ENCODE measurements at places on chromosomes 4 and X. TPM values are rescaled to one million over a fixed set of nuclear protein-coding genes. Genes with fewer than 3 reads are reported as not detected.

CPE gene
- 2.3 TPM for total RNA-seq

SOX3 gene
- not detected for total RNA-seq

FOXR2 gene
- not detected for total RNA-seq

DNA sequence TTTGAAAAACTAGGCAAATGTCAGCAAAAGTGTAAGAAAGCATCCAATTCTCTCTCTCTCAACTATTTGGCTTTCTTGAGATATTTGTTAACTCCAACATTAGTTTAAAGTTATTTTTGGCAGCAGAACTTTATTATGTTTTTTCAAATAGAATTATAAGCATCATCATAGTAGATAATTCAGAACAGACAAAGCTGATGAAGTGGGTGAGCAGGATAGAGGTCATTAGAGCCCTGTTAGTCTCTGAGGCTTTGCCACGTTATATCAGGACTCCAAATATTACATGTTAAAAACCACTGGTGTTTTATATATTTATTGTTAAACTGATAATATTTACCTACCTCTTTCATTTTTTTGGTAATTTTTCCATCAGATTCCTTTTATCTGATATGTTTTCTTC, 903.0 kb downstream of the FSTL5 start:
- DNase-seq = no peak

DNA sequence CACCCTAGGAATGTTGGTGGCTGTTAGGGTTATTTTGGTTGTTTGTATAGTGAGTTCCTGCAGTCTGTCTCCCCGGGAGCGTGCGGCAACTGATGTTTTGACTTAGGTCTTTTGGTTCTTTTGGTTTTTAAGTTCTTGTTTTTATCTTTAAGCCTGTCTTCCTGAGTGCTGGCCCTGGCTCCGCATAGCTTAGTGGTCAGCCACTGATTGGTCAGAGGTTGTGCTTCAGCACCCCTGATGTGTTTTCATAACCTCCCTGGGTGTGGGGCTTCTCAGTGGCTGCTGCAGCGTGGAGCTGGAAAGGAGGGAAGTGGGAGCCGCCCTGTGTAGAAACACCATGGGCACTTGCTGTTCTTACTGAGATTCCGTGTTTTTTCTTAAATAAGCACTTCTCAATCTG, 5.1 kb downstream of the PIGG start:
- DNase-seq = no peak

DNA sequence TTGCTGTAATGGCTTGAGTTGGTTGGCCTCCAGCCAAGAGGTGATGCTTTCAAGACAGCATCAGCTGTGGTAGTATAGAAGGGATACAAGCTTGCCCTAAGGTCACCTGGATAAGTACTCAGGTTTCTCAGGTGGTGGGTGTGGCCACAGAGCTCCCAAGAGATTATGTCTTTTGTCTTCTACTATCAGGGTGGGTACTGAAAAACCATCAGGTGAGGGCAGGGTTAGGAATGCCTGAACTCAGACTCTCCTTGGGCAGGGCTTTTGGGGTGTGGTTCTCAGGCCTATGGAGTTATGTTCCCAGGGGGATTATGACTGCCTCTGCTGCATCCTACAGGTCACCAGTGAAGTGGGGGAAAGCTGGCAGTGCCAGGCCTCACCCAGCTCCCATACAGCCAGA, 654.6 kb upstream of the GALNT7 start:
- DNase-seq = no peak

- no peak for DNase-seq
These were observed 106.2 kb upstream of the PUDP start for GRCh38 chrX:7254144-7254543.

GRCh38 chr4:153022241-153022715, 86.2 kb downstream of the FHDC1 start:
- DNase-seq = no peak

- DNase-seq = no peak
These were observed 63.5 kb downstream of the ENPP6 start for GRCh38 chr4:184154199-184154598.
